ENCODE measurements at places on chromosomes 12 and 14.
A peak's percentile ranks its signal among the peaks of the same experiment; 100 is the strongest.

DNA sequence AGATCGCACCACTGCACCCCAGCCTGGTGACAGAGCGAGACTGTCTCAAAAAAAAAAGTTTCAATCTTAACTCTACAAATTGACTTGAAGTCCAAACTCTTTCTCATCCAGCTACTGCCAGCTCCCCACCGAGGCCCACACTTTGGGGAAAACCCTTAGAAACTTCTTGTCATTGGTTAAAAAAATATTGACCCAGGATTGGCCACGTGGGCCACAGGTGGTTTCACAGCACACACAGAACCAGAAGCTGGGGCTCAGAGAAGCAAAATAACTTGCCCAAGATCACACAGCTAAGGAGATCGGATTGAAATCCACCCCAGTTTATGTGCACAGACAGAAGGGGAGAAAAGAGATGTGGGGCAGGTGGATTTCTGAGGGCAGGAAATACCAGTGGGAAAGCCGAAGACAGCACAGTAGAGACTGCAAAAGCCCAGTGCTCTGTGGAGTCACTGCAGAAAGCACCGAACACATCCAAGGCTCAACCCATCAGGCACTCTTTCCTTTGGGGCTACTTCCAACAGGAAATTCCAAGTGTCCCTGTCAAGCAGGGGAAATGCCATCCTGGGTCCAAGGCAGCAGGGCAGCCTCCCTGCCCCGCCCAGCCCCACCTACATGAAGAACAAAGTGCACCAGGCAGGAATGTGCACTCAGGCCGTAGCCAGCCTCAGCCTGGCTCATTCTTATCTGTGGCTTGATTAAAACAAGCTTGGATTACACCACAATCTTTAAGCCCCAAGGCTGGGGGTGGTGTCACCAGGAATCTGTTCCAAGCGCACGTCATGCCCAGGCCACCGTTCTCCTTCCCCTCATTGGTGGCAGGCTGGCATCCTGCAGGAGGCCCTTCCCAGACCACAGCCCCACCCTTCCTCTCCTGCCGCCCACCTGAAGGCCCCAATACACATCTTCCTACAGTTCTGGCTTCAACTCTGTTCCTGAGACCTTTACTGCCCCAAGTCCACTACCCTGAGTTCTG, 72.5 kb downstream of the ITPK1 start:
- peak; percentile 86 for ATAC-seq

DNA sequence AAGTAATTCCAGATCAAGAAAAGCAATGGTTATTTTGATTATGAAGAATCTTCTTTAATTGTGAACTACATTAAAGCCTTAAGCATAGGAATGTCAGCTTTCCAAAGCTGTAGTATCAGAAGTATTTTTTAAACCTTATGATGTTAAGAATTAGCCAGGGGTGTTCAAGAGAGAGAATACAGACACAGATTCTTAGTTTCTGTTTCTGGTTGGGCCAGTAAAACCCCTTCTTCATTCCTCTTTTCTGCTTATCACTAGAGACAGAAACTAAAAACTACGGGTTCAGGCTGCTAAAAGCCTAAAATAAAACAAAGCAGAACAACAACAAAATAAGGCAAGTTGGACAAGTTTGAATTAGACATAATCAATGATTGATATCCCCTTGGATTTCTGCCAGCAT, 38.2 kb downstream of the IFT43 start:
- no peak for ATAC-seq

DNA sequence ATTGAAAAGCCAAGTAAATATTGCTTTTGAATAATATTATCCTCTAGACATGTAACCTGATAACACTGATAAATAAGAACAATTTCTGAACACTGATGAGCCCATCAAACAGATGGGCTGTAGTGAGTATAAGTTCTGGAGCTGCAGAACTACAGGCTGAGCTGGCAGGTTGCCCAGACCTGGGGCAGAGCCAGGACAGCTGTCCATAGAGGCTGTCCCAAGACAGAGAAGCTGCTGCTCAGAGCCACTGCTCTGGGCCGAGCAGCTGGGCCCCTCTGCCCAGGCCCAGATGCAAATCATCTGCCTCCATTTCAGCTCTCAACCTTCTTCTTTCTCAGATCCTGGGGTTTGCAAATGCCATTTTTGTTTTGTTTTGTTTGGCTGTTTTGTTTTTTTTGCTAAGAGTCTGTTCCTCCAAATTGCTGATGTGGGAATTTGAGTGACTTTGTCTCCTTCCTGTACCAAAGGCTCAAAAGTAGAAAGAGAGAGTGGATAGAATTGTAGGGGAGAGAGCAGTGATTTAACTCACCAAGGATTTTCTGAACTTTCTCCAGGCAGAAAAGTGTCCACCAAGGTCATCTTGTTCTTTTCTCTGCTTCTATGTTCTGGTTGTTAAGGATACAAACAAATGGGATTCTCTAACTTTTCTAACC, 4.0 kb upstream of the TESPA1 start:
- no peak for ATAC-seq

DNA sequence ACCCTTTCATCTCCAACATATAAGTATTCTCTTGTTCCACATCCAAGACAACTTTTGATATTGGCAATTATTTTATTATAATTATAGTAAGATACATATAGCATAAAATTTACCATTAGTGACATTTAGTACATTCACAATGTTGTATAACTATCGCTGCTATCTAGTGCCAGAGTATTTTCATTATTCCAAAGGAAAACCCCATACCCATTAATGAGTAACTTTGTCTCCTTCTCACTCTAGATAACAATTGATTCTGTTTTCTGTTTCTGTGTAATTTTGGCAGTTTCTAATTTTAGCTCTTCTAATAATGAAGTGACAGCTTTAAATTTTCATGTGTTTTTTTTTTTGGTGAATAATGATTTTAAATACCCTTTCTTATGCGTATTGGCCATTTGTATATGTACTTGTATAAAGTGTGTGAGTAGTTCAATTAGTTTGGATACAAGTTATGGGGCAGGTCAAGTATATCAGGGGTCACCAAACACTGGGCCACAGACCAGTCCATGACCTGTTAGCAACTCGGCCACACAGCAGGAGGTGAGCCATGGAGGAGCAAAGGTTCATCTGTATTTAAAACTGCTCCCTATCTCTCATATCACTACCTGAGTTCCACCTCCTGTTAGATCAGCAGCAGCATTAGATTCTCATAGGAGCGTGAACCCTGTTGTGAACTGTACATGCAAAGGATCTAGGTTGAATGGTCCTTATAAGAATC, 97.2 kb upstream of the SYT1 start:
- no peak for ATAC-seq

- no peak for ATAC-seq
Measured at GRCh38 chr14:54483846-54484245, 4.9 kb downstream of the GMFB start.

DNA sequence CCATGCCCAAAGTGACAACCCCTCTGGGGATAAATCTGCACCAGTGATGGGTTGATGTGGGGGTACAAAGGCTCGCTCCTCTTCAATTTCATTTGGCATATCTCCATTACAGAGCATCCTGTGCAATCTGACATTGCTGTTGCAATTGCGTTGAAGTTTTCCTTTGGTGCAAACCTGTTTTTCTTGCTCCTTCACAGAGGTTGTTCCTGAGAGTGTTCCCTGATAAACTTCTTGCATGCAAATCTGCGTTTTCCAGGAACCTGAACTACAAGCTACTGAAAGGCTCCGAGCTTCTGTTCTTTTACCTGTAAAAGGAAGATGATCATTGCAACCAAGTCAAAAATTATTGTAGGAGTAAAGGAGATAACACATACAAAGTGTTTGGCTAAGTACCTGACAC, 26.1 kb downstream of the SERPINA11 start:
- ATAC-seq: no peak

DNA sequence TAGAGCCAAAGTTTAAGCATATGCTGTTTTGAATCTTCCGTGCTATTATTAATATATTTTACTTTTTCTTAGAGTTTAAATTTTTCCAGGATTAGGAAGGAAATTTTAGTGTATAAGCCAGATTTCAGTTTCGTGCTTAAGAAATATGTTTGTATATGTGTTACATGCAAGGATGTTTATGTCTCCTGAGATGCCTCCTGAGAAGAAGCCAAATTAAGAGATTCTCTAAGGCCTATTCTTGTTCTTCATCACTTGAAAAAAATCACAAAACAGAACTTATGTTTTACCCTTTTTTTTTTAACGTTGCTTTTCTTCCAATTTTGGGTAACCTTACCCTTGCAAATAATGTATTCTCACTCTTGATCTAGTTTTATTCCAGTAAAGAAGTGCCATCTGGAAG, 412.7 kb downstream of the TMTC2 start:
- ATAC-seq: no peak

- ATAC-seq: no peak
Measured at GRCh38 chr12:112705037-112705632, 86.4 kb upstream of the RPH3A start.

- ATAC-seq: no peak
Measured at GRCh38 chr14:87005280-87005679, 987.7 kb downstream of the GALC start.

- ATAC-seq: no peak
Measured at GRCh38 chr12:968545-968944, 19.1 kb upstream of the RAD52 start.

- ATAC-seq: no peak
Measured at GRCh38 chr14:93735206-93735605, 53.1 kb downstream of the PRIMA1 start.

GRCh38 chr12:112418608-112419296, at the start of gene PTPN11:
Gene PTPN11, plus strand, starts transcription at chr12:112418947. Its CDS starts 165 bp downstream, at chr12:112419112.
- peak; percentile 83 for ATAC-seq

DNA sequence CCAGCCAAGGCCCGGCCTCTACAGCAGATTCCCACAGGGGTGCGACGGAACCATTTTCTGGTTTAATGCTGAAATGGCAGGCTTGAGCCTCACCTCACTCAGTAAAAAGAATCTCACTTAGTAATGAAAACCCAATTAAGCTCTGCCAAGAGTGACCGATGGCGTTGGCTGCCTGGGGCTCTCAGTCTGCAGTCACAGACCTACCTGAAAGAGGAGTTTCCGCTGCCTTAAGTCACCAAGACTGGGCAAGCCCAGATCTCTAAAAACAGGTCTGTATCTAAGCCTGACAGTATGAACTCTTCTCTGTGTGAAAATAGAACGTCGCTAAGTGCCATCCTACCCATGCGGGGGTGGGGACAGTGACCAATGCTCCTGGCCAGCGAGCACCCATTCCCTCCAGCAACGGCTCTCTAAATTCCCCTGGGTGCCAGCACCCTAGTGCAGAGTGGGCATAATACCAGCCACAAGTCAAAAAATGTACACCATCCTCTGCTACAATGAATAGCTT, 107.3 kb downstream of the FOXN3 start:
- no peak for ATAC-seq

- peak; percentile 37 for ATAC-seq
Measured at GRCh38 chr12:89709995-89710872, 1.6 kb upstream of the ATP2B1 start.

DNA sequence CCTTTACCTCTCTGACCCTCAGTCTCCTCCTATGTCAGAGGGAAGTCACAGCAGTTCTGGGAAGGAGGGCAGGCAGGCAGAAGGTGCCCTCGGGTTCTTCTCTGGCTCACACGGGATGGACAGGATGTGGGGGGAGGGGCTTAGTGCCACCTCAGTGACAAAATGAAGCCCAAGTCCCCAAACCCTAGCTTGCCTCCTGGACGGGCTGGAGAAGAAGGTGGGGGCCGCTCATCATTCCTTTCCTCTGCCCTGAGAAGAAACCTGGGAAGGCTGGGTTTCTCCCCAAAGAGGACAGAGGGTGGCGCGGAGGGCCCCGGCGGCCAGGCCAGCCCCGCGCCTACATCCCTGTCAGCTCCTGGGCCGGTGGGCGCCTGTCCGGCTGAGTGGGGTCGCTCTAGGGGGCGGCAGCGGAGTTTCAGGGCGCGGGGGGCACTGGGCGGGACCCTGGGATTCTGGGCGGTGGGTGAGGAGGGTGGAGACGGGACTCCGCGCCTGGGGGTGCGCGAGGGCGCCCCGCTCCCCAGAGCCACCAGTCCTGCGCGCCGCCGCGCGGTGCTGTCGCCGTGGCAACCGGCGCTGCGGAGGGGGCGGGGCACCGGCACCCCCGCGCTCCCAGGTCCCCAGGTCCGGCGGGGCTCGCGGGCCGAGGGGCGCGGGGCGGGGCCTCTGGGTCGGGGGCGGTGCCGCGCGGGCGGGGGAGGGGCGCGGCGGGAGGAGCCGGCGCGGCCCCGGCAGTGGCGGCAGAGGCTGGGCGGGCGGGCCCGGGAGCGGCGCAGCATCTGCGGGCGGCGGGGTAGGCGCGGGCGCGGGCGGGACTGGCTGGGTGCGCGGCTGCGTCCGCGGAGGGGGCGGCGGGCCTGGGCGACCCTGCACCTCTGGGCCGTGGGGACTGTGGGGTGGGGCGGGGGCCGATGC, at the start of gene TMEM121:
Gene TMEM121, plus strand, starts transcription at position 723 of the 915 bp plus-strand sequence. CDS start 2,252 bp downstream, outside the sequence.
- peak; percentile 20 for ATAC-seq

GRCh38 chr12:80313209-80313608, 130.8 kb upstream of the PTPRQ start:
- no peak for ATAC-seq

DNA sequence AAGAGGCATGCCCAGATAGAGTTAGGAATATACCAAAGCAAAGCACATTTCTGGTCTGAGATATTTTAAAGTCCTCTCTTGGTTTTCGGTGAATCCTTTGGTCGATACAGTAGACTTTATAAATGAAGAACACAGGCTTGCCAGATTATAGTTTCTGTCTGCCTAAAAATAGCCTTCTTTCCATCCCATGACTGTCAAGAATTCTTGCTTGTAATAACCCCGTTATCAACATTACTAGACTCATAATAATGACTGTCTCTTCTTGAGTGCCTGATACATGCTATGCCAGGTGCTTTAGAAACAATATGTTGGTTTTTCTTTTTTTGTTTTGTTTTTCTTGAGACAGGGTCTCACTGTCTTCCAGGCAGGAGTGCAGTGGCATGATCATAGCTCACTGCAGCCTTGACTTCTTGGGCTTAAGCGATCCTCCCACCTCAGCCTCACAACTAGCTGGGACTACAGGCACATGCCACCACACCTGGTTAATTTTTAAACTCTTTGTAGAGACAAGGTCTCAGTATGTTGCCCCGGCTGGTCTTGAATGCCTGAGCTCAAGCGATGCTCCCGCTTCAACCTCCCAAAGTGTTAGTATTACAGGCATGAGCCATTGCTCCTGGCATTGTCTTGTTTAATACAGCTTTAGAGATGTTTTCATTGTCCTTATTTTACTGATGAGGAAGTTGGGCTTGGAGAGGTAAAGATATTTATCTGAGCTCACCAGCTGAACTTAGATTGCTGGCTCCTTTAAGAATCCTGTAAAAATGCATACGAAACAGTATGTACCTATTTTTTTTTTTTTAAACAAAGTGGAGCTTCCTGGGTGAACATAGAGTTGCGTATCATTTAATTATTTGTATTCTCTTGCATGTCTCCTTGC, 30.4 kb downstream of the CHST11 start:
- ATAC-seq: no peak

DNA sequence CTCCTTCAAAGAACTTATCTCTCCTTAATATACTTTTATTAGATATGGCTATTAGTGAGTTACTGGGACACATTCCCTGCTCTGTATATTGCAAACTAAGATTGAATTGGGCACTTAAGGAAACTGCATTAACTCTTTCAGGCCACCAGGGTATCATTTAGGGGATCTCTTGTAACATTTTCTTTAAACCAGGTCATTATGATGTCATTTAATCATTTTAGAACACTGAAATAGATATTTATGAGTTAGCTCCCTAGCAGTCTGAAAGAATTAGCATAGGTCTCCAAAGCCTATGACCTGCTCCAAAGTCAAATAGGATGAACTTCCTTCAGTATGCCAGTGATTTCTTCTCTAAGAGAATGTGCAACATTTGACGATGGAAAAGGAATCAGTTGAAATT, 506.9 kb downstream of the FOXG1 start:
- no peak for ATAC-seq

- no peak for ATAC-seq
Measured at GRCh38 chr12:45166056-45166455, 49.8 kb upstream of the ANO6 start.

- ATAC-seq: peak; percentile 91
Measured at GRCh38 chr14:64704143-64704742, at the start of gene PLEKHG3. Gene PLEKHG3, plus strand, starts transcription at chr14:64704424. Its CDS starts 23,208 bp downstream, at chr14:64727632.

- no peak for ATAC-seq
Measured at GRCh38 chr14:41285186-41285748, 321.4 kb upstream of the LRFN5 start.
